ENCODE measurements at places on chromosomes 11 and 22.

DNA sequence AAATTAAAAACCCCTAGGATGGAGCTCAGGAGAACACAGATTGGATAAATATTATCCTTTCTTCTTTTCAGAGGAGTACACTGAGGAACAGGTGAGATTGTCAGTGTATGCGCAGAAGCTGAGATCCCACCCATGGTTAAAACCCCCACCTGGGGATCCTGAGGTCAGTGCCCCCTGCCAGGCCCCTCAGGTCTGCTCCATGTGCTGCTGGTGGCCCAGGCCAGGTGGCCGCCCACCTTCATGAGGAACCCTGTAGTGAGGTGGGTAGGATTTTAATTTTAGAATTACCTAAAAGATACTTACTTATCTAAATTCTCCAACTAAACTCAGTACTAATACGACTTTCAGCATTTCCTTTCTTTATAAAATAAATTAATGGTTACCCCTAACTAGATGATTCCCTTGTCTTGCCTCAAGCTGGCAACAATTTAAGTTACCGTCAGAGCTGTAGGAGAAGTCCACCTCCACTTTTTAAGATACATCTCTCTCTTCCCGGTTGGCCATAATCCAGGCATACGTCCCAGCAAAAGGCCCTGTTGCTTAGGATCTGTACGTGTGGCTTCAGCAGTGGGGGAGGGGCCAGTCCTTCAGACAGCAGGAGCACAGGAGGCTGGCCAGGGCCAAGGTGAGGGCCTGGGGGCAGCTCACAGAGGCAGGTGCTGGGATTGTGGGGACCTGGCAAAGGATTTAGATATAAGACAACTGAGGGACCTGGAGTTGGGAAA is 61.5 kb upstream of the PITPNB start:
- DNase-seq: no peak

DNA sequence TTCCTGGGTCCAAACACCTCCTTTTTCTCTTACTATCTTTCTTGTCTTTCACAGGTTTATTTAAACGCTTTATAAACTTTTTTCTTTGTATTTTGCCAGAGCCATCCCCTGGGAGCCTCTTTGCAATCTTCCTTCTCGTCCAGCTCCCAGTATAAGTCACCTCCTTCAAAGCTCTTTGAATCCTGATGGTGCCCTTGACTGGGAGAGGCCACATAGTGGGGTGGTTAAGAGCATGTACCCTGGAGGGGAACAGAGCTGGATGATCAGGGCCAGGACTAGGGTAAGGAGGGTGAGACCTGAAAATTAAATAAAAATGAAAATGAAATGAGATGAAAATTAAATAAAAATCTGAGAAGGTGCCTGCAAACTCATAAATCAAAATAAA is 155.0 kb downstream of the FBXO7 start:
- DNase-seq: no peak

DNA sequence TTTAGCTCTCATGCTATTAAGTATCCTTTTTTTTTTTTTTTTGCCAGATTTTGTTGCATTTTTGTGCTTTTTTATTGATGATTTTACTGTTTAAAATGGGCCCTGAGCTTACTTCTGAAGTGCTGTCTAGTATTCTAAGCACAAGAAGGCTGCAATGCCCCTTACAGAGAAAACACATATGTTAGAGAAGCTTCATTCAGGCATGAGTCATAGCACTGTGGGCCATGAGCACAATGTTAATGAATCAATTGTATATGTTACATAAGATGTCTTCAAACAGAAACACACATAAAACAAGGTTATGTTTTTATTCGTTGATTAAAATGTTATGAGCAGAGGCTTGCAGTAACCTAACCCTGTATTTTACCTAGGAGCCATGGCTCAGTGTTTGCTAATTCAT is 117.8 kb upstream of the C11orf87 start:
- no peak for DNase-seq

DNA sequence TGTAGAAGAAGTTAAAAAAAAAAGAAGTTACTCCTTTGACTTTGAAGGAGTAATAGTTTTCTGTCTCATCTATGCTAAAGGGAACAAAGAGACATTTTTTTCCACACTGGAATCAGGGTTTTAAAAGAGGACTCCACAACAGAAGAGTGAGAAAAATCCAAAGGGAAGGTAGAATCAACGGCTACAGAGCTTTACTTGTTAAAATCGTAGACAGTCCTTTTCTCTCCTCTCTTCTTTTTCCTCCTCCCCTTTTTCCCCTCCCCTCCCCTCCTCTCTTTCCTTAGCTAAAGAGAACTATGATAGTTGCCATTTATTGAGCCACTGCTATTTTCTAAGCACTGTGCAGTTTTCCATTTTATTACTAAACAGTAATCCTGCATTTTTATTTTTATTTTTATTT is 29.2 kb downstream of the DDIAS start:
- DNase-seq: no peak

DNA sequence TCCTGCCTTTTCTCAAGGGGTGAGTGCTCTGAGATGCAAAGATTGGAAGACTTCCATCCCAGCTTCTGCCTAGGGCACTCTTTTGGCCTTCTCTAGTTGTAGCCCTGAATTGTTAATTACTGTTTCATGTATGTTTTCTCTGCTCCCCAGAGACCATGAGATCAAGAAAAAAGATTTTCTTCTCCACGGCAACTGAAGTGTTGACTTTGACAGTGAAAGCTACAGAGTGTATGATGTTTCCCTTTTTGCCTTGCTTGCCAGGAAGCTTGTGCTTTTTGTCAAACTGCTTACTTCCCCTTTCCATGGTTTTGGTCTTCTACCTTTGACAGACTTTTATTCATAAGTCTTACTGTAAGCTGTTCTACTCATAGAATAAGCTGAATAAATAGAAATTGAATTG is 23.3 kb upstream of the EIF3D start:
- DNase-seq: no peak

DNA sequence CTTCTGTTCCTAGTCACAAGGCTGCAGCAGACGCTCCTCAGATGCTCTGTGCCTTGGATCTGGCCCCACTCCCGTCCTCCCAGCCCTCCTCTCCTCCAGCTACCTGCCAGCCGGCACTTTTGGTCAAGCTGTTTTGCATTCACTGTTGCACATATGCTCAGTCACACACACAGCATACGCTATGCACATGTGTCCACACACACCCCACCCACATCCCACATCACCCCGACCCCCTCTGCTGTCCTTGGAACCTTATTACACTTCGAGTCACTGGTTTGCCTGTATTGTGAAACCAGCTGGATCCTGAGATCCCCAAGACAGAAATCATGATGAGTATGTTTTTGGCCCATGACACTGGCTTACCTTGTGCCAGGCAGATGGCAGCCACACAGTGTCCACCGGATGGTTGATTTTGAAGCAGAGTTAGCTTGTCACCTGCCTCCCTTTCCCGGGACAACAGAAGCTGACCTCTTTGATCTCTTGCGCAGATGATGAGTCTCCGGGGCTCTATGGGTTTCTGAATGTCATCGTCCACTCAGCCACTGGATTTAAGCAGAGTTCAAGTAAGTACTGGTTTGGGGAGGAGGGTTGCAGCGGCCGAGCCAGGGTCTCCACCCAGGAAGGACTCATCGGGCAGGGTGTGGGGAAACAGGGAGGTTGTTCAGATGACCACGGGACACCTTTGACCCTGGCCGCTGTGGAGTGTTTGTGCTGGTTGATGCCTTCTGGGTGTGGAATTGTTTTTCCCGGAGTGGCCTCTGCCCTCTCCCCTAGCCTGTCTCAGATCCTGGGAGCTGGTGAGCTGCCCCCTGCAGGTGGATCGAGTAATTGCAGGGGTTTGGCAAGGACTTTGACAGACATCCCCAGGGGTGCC is 109.8 kb downstream of the BCR start:
- no peak for DNase-seq

DNA sequence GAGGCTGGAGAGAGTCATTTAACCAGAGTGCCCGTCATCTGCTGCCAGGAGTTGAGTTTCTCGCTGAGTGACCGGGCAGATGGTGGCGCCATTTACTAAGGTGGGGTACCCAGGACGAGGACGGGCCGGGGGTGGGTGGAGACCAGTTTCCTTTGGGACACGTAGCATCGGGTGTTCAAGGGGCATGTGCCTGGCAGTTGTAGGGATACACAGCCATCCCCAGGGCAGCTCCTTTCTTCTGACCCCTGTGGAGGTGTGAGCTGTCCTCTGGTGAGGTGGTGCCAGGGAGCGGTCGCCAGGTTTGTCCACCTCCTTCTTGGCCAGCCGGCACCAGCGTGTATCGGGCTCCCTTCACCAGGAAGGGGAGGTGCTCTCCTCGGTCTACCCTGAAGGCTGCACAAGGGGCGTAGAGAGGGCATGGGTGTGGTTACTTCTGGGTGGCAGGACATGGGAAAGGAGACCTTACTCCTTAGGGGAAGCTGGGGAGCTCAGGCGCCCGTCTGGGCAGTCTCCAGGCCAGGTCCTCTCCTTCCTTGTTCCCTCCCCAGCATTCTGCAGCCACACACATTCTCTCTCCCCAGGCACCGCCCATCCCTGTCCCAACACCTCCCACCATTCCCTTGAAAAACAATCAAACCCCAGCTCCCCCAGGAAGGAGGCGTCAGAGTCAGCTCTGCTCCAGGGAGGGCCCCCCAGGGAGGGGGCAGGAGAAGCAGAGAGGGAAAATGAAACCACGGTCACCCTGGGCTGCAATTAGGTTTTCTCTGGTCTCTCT is 10.3 kb upstream of the MB start:
- DNase-seq: no peak

DNA sequence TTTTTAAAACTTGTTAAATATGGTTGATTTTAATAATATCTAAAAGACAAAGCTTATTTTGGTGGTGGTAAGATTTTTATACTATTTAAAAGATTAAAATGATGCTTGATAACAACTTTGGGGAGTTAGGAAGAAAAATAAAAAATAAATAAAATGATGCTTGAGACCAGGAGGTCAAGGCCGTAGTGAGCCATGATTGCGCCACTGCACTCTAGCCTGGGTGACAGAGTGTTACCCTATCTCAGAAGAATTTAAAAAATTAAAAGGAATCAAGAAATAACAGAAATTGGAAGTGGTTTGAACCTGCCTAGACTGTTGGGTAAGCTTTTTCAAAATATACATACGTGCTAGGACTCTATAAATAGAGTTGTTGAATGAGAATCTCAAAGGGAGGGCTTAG is 12.1 kb upstream of the DNAJB7 start:
- no peak for DNase-seq

DNA sequence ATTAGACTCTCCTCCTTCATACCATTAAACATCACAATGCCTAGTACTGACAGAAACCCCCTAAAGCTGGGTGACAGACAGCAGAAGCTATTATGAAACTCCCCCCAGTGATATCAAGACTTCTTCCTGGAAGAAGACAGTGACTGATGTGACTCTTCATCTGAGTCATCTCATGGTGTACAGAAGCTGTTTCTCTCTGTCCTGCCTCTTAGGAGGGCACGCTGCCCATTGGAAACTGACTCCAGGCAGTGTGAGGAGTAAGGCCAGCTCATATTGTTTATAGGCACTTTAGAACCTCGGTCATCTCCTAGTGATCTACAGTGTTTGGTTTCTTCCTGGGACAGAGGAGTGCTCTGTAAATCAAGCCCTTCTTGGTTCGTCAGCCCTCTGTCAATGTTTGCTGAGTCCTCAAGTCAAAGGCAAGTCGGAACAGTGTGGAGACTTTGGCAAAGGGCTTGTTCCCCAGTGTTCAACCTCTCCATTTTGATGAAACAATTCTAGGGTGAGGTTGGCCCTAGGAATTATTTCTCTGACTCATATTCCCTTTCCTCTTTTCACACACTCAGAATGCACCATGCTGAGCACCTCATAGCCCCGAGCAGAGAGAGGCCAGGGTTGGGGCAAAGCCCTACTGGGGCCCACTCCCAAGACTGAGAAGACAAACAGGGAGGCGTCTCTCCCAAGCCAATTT is 172.5 kb upstream of the TMEM45B start:
- DNase-seq: no peak

DNA sequence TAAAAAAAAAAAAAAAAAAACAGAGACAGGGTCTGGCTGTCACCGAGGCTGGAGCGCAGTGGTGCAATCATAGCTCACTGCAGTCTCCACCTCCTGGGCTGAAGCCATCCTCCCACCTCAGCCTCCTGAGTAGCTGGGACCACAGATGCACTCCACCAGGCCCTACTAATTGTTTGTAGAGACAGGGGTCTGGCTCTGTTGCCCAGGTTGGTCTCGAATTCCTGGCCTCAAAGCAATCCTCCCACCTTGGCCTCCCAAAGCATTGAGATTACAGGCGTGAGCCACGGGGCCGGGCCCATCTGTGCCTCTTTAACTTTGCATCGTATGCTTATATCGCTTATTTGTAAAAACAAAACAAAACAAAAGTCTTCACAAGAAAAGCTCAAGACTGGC is 3.1 kb downstream of the CPT1A start:
- no peak for DNase-seq

- DNase-seq: no peak
Observed at GRCh38 chr11:95095858-95096587, 6.4 kb downstream of the ENDOD1 start.

- no peak for DNase-seq
Observed at GRCh38 chr11:18495271-18495670, 31.5 kb downstream of the TSG101 start.

DNA sequence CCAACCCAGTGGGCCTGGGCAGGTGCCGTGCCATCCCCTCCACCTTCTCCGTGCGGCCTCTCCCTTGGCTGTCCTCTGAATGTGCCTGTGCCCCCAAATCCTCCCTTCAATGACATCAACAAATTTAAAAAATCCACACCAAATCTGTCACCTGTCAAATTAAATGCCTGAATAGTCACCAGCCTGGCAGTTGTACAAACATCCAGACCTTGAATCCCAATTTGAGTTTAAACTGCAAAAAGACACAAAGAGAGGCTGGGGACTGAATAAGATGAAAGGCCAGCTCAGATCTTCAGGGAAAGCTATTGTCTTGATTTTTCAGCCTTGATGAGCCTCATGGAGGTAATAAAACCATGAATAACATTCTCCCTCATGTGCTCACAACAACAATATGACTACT is 194.7 kb downstream of the KIRREL3 start:
- no peak for DNase-seq

DNA sequence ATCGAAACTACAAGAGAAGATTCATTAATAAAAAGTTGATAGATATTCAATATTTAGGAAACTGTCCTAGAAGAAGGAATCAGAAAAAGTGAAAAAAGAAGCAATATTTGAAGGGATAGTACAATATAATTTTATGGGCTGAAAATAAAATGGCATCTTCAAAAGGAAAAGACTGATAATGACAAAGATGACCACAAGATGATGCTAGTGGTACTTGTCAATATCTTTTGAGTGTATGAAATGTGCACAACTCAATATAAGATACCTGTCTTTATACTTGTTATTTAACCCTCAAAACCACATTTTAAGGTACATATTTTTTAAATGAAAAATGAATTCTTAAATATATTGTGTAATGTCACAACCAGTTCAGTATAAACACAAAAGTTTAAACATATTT is 1059.6 kb upstream of the RAG2 start:
- no peak for DNase-seq
